ENCODE measurements at places on chromosomes 13 and 19. TPM values are rescaled to one million over a fixed set of nuclear protein-coding genes. Genes with fewer than 3 reads are reported as not detected.

DNA sequence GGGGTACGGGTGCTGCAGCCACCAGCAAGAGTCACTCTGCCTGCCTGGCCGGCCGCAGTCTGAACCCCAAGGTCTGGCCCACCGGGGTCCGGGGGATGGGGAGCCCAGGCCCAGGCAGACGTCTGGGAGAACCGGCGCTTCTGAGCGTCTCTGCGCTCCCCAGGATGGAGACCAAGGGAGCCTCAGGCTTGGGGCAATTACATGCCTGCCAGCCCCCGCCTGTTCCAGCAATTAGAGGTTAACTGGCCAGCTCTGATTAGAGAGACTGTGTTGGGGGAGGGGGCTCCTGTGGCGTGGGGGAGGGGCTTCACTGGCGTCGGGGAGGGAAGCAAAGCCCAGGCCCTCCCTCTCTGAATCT, 11.9 kb downstream of the MEIS3 start:
- H3K27me3 ChIP-seq = no peaks in the 10 kb centered on the region
- DNase-seq = no peak
- H3K4me3 ChIP-seq = no peak overlapping the region
- H3K36me3 ChIP-seq = no peaks in the 10 kb centered on the region
- no peaks in the 10 kb centered on the region for H3K4me1 ChIP-seq

MYH14 gene
- total RNA-seq = 139 TPM

NLRP4 gene
- not detected for total RNA-seq

DNA sequence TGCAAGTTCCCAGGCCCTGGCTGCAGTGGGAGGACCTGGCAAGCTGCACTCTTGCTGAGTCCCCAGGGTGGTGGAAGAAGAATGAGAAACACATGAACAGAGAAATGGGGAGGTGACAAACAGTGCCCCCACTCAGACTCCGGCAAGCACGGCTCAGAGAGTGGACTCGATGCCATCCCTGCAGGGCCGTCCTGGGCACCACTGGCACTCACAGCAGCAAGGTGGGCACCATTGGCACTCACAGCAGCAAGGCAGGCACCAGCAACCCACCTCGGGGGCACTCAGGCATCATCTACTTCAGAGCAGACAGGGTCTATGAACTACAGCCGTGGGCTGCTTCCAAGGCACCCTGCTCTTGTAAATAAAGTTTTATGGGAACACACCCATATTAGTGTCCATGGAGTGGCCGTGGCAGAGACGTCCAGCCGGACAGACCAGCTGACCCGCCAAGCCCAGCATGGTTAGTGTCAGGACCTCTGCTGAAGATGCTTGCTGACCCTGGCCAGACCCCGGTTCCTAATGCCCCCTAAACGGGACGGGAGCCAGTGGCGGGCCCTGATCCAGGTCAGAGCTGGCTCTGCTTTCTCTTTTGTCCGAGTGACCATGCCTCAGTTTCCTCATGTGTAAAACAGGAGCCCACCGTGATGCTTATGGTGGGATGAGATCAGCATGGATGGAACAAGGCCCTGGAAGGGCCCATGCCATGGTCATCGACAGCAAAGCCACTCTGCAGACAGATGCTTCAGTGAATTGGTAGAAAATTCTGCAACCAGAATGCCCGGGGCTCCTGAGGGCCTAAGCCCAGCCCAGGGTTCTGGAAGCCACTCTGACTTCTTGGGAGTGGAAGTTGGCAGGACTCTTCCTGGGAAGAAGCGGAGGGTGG, 2.1 kb upstream of the F10 start:
- no peaks in the 10 kb centered on the region for H3K36me3 ChIP-seq
- H3K27ac ChIP-seq = no peak overlapping the region
- H3K4me1 ChIP-seq = no peaks in the 10 kb centered on the region
- no peak overlapping the region for H3K4me3 ChIP-seq
- no peaks in the 10 kb centered on the region for H3K27me3 ChIP-seq

NRTN gene
- total RNA-seq = not detected

DNA sequence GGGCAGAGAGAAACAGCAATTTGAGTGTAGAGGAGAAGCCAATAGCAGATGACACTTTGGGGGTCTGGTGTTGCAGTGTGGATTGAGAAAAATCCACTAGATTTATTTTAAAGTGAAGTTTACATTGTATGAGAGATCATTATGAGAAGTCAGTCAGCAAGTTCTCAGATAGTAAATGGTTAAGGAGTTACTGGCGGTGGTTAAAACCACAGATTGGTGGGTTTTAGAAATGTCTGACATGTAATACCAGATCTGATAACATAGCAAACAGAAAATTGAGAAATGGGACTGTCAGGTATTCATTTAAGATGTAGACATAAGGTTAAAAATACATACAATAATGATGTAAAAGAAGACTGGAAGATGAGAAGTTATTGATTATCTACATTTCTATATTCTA, 7.2 kb downstream of the ABHD13 start:
- H3K27ac ChIP-seq = no peak overlapping the region
- H3K4me1 ChIP-seq = peaks cover 4% of the 10 kb centered on the region
- H3K36me3 ChIP-seq = peaks cover 6% of the 10 kb centered on the region
- H3K27me3 ChIP-seq = no peaks in the 10 kb centered on the region
- no peak for DNase-seq
- H3K4me3 ChIP-seq = no peak overlapping the region

Measured in Peyer's patch (tissue), 4 donors.